GM12891 (cell line): ENCODE measurements at places on chromosomes 13 and 19.

GRCh38 chr13:51704399-51705313, 99.3 kb downstream of the DHRS12 start:
- DNase-seq: no peak

- DNase-seq: no peak
These were observed 44.2 kb downstream of the CHST8 start for GRCh38 chr19:33665776-33666595.

DNA sequence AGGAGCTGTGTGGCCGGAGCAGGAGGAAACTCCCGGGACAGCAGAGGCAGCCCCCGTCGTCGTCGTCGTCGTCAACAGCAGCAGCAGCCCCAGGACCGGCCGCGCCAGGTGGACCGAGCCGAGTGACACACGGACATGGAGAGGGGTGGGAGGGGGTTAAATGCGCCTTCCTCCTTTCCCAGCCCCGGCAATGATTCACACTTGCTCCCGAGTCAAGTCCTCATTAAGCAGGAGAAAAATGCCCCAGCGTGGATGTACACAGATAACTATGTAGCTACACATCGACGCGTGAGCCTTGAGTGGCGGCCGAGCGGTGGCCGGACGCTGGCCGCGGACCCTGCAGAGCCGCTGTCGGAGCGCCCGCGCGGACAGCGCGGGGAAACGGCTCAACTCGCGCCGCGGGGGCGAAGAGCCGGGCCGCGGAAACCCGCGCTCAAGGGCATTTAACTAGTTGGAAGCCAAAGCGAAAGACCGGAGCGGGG, 645 bp downstream of the UBL3 start:
- DNase-seq: peak; percentile 13

- DNase-seq: no peak
These were observed 234.8 kb downstream of the ENOX1 start for GRCh38 chr13:43551897-43552456.

DNA sequence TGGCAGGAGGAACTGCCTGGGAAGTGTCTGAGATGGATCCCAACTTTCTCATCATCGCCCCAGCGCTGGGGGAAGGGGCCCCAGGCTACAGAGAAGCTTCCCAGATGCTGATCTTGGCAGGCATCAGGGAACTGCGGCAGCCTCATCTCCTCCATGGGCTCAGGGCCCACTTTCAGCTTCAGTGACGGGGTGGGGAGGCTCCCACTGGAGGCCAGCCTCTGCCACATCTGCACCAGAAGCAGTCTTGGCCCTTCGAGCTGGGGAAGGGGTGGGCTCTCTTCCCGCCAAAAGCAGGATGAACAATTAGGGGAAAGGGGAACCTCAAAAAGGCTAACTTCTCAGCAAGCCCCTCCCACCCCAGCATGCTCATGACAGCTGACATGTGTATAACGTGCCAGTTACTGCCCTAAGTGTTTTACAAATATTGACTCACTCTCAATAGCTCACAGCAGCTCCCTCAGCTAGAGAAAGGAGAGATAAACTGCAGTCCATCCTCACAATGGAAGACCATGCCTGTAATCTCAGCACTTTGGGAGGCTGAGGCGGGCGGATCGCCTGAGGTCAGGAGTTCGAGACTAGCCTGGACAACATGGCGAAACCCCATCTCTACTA, 7.1 kb upstream of the S1PR2 start:
- DNase-seq: no peak

DNA sequence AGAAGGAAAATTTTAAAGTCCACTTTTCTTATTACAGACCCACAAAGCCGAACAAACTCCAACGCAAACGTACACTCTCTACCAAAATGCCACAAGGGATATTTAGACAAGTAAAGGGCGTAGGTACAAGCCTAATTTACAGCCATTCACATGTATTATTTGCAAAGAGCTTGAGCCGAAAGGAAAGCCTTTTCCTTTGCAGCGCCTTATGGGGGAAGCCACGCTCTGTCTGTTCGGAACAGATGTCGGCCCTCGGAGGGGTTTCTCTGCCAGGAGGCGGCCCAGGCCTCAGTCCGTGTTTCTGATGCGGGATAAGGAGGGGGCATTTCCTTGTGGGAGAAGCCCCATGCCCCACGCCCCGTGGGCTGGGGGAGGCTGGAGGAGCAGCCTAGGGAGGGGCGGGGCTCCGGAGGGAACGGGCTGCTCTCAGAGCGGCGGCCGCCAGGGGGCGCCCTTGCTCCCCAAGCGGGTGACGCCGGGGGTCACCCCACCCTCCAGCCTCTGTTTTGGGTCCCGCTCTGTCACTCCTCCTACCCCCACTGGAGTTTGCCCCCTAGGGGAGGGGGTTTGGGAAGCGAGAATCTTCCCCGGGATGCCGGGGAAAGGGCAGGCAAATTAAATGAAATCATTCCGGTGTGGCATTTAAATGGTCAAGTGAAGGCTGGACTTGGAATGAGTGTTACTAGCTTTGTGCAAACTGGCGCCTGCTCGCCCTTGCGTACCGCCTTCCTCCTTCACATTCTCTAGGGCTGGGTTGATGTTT, 2.9 kb downstream of the HTR2A start:
- DNase-seq: peak; percentile 71

- no peak for DNase-seq
These were observed 202.8 kb downstream of the EFNB2 start for GRCh38 chr13:106332621-106333020.

GRCh38 chr19:5978606-5979552, 939 bp upstream of the RANBP3 start:
- DNase-seq: no peak

- no peak for DNase-seq
These were observed 1359.0 kb downstream of the OLFM4 start for GRCh38 chr13:54387625-54388024.

DNA sequence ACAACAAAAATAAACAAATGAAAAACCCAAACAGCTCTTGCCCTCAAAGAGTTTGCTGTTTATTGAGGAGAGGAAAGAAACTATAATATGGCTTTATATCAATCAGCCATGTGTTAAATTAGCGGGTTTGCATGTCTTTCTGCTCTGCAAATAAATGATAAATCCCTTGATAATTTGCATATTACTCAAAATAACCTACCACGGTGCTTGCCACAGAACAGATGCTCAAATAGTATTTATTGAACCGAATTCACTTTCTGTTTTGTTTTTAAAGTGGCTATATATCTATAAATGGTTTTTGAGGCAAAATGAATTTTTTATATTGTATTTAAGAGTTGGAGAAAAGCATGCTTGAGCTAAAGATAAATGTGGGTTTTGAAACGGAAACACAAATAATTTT, 428.1 kb downstream of the ITGBL1 start:
- no peak for DNase-seq

DNA sequence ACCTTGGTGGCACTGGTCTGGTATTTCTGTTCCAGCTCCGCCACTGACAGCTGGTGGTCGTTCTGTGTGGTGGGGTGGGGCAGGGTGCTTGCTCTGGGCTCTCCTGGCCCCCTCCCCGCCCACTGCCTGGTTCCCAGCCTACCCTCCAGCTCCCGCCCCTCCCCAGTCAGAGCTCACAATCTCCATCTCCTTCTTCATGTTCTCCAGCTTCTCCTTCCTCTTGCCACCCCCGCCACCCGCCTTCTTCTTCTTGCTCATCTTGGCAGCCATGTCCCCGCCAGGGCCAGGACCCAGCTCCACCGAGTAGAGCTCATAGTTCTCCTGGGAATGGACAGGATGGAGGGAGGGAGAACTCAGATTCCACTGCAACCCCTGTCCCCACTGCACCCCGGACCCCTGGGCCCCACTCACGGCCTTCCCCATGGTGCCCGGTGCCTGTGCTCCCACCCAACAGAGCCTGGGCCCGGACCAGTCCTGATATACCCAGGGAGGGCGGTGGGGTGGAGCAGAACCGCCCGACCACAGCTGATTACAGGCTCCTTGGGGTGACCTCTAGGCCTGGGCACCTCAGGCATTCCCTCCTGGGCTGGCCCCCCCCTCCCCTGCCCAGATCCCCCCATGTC, at the start of gene ATP4A:
Gene ATP4A, minus strand, starts transcription at position 452 of the 623 bp plus-strand sequence. Its CDS starts 29 bp downstream, at position 423.
- DNase-seq: no peak

- DNase-seq: peak; percentile 80
These were observed 8.3 kb upstream of the CRX start for GRCh38 chr19:47813304-47813994.

DNA sequence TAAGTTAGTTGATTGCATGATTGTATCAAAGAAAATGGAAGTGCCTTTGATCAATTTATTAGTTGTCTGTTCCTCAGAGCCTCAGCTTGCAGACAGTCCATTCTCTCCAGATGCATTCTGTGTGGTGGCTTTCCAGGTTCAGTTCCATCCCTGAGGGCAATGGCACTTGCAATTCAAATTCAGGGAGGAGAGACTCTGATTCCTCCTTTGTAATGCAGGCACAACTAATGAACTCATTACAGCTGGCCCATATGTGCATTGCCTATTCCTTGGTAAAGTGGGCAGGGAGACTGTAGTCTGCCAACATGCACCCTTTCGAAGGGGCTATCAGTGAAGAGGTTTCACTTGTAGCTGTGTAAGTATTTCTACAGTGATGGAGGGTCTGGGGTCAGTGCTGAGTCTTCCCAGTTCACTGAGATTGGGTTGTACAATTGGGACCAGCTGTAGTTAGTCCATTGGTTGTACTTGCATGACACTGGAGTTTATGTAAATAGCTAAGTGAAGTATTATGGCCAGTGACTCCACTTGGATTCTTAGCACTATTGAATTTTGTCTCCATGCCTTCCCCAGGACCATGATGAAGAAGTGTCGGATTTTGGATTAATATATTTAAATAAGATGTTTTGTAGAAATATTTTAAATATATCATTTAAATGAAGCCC, 401.7 kb downstream of the GPC6 start:
- DNase-seq: no peak

DNA sequence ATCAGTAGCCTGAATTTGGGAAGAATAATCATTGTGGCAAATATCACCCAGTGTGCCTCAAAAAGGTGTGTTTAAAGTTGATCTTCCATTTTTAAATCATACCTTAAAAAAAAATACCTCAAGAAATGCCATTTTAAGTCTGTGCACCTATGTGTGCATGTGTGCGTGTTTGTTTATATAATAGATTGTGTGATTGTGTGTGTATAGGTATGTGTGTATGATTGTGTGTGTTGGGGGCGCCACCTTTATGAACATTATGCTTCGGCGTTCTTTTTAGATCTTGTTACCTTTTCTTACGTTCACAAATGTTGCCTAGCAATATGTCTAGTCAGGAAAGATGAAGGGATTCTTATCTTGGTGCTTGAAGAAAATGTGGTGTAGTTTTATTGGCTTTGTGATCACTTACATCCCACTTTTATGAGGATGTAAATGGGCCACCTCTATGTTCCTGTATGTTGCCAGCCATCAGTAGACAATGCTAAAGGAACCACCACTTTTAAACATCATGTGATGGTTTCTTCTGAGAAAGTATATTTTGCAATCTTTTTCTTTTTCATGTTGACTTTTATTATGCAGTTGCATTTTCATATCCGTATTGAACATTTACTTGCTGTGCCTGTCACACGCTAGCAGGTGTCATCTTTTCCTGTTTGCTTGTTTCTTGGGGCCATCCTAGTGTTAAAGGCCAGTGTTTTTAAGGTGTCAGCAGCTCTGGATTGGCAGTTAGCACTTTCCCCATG, 2.2 kb upstream of the IRS2 start:
- no peak for DNase-seq

- peak; percentile 44 for DNase-seq
These were observed 5.4 kb downstream of the GATAD2A start for GRCh38 chr19:19410553-19411550.

DNA sequence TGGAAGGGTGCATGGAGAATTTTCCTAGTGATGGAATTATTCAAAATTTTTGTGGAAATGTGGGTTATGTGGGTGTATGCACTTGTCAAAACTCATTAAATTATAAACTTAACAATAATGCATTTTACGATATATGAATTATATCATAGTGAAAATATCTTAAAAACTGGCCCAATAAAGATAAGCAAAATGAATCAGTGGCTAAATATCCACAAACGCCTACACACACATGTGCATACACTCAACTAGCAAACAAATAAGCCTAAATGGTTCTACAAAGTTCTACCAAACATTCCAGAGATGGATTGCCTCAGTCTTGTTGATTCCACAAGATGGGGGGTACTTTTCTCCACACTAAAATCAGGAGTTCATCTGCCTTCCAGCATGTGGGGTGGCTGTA, 349.5 kb downstream of the TSHZ3 start:
- DNase-seq: no peak

GRCh38 chr19:52170304-52170703, 1.1 kb downstream of the ZNF836 start:
- no peak for DNase-seq

DNA sequence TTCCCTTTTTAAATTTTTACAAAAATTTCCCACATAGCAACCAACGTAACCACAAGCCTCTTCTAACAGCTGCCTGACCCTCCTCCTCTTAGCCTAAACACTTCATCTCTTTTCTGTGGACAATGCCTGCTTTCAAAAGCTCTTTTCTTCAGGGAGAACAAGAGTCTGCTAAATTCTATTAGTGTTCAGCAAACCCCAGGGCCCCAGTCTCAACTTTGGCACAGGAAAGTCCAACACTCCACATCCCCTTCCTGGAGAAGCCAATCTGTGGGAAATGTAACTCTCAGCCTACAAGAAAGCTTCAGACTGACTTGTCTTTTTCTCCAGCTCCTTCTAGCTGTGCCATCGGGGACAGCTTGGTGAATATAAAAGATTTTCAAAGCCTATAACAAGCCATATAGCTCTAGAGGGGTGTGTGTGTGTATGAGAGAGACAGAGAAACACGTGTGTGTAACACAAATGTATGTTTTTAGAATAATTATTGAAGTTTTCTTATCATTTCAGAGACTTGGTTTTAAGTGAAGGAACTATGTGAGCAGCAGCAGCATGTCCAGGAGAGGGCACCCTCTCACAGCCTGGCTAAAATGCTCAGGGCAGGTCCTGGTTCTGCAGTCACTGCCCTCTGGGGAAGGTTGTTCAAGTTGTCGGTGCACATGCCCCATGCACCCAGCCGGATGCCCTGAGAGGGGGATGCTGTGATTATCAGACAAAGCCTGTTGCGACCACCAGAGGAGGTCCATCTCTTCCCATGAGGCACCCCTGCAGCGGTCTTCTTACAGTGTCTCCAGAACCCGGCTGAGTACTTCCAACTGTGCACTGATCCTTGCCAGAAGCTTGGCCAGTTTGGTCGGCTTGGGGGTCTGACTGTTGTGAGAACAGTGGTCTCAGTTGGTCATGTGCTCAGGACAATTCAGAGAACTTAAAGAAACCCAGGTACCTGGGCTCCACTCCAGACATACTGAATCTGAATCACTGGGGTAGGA, 34.4 kb downstream of the CCDC70 start:
- peak; percentile 38 for DNase-seq

- no peak for DNase-seq
These were observed 83.3 kb upstream of the TNFSF11 start for GRCh38 chr13:42490676-42491075.

GRCh38 chr19:5494773-5495172, 39.6 kb downstream of the ZNRF4 start:
- no peak for DNase-seq

DNA sequence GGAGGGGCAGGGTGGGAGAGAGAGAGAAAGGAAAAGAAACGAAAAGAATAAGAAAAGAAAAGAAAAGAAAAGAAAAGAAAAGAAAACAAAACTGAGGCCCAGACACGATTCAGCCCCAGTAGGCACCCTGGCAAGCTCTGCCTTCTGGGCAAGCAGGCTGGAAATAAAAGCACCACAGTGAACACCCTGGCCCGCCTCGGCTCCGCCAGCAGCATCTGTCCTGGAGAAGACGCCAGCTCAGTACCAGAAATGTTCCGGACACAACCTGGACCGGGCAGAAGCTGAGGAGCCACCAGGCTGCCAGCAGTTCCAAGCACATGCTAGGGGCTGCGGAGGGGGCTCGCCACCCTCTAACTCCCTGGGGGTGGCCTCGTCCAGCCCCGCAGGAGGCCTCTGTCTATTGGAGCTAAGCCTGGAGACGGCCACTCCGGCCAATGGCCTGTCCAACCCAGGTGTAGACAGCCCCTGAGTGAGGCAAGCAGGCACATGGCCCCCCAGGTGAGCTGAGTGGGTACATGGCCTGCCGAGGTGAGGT, 11.4 kb upstream of the CPAMD8 start:
- DNase-seq: no peak
